ENCODE measurements at places on chromosomes 16 and 17.

GRCh38 chr16:49463529-49463928 is 89.9 kb downstream of the C16orf78 start:
- no peak for DNase-seq

DNA sequence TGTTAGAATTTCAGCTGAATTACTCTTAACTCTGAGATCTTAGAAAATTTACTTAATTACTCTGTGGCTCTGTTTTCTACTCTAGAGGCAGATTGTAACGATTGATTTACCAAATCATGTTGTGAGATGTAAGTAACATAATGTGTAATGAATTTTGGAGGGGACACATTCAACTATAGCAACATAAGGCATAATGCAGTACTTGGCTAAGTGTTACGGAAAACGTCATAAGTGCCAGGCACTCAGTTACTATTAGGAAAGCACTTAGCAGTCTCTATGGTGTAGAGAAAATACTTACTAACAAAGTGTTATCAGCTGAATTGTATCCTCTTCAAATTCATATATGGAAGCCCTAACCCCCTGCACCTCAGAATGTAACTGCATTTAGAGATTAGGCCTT is 40.6 kb upstream of the CDH8 start:
- DNase-seq, result no peak

GRCh38 chr17:6303664-6304063 is 131.3 kb downstream of the AIPL1 start:
- peak; percentile 32 for DNase-seq

- DNase-seq, result peak; percentile 88
Observed at GRCh38 chr16:84228256-84228838, 11.5 kb downstream of the KCNG4 start.

DNA sequence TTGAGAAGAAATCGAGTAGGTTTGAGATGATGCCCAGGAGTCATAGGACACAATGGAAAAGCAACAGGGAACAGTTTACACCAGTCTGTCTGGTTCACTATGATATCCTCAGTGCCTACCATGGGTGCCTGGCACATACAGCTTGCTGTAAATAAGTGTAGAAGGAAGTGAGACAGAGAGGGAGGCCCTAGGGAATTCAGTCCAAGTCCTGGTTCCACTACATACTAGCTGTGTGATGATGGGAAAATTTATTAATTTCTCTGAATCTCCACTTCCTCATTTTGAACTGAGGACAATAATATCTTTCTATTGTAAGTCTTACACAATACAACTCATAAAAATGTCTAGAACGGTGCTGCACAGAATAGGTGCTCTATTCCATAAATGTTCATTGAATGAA is 53.3 kb upstream of the LYRM9 start:
- DNase-seq, result no peak

GRCh38 chr17:6048486-6048885 is 21.7 kb upstream of the WSCD1 start:
- no peak for DNase-seq

- no peak for DNase-seq
Observed at GRCh38 chr17:27862004-27862403, 31.2 kb downstream of the LYRM9 start.

DNA sequence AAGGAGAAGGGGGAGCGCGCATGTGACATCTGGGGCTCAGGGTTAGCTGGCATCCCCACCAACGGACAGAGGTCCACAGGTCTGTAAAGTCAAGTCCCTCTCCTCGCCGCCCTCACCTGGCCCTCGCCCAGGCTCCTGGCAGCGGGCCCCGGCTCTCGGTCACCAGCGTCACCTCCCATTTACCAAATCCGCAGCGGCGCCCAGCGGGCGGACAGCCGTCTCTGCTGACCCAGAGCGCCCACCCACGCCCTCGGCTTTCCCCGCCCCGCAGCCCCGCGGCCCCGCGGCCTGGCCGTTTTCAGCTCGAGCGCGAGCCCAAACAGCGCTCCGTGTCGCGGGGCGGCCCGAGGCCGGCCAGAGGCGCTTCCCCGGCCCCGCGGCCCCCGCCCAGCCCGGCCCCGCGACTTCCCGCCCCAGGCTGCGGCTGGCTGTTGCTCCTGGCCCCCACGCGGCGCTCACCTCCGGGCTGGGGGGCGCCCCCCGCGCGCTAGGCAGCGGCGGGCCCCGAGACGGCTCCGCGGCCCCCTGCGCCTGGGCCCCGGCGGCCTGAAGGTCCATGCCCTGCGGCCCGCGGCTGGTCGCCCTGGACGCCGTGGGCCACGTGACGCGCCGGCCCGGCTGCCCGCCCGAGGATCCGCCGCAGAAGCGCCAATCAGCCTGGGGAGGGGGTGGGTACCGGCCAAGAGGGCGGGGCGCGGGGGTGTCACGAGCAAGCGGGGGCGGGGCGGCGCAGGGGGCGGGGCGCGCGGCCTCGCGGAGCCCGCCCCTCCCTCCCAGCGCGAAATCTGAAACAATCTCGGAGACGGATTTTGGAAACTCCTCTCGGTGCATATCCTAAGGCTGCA is at the start of gene COPRS:
TSS of gene COPRS (minus strand) at position 603 of the 845 bp plus-strand sequence. CDS start at position 558, 45 bp downstream.
- peak; percentile 86 for DNase-seq

DNA sequence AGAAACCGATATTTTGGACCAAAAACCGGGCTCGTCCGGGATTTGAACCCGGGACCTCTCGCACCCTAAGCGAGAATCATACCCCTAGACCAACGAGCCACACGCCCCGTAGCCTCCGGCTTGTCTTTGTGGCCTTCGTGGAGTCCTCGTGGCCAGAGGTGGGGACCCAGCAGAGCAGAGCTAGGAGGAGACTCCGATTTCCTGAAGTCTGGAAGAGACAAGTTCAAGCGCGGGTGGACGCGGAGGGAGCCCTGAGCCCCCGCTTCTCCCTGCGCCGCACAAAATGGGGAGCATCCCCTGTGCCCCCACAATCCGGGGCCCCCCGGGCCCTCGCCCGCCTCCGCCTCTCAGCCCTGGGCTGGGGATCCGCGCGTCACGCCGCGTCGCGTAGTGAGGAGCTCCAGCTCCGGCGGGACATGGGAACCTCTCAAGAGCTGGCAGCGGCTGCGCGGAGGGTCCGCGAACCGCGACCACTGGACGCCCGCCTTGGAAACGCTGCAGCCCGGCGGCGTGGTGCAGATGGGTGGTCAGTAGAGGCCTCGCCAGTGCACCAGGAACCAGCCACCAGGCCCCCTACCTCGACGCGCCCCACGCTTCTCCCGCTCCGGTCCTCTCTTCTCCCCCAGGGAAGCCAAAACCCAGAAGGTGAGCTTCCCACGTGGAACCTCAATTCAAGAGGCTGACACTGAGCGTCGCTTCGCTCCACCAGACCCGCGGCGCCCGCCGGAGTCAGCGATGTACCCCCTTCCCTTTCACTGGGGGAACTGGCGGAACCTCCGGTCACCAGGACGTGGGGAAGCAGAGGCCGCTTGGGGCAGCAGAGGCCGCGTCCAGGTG is 5.2 kb upstream of the OR1F1 start:
- peak; percentile 65 for DNase-seq

- no peak for DNase-seq
Observed at GRCh38 chr16:57134982-57135381, 42.6 kb downstream of the CPNE2 start.

DNA sequence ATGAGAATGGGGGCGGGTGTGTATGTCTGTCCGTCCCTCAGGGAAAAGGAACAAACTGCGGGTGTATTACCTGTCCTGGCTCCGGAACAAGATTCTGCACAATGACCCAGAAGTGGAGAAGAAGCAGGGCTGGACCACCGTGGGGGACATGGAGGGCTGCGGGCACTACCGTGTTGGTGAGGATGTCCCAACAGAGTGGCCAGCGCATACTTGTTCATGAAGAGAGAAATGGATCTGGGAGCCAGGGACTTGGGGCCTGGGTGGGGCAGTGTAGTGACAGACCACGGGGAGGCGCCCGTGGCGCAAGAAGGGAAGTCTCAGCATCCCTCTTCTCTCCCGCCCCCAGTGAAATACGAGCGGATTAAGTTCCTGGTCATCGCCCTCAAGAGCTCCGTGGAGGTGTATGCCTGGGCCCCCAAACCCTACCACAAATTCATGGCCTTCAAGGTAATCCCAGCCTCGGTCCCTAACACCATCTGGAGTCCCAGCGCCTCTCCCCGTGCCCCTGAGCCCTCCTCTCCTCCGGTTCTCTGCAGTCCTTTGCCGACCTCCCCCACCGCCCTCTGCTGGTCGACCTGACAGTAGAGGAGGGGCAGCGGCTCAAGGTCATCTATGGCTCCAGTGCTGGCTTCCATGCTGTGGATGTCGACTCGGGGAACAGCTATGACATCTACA is 3.5 kb upstream of the C17orf107 start:
- DNase-seq, result no peak

GRCh38 chr17:57308543-57309186 is 52.3 kb downstream of the MSI2 start:
- no peak for DNase-seq

DNA sequence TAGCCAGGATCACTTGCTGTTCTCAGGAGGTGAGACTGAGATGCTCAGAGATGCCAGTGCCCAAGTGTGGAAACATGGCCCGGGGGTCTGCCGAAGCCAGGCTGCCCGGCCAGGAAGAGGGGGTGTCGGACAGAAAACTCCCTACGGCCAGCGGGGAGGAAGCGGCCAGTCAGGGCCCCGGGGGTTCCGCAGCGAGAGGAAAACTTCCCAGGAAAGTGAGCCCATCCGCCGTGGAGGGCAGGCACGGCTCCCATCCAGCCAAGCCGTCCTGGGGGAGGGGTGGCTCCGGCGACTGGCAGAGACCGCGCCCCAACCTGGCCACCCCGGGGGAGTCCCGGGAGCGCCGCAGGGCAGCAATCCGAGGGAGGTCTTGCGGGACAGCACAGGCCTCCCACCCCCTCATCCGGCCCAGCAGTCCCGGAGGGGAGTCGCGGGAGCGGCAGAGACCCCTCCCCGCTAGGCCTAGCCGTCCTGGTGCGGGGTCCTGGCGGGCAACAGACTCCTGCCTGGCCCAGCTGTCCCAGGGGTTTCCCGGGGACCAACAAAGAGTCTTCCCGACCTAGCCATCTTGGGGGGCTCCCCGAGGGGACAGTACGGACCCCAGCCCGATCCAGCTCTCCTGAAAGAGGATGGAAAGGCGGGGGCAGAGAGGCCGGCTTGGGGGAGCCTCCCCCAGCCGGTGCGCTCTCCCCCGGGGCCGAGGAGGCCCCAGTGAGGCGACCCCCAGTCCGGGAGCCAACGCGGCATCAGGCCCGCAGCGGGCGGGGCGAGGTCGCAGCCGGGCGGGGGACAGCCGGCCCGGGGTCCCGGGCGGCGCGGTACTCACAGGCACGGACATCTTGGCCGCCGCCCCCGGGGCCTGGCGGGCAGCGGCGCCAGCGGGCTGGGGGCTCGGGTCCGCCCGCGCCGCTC is 13.8 kb upstream of the BCAR1 start:
- peak; percentile 23 for DNase-seq

DNA sequence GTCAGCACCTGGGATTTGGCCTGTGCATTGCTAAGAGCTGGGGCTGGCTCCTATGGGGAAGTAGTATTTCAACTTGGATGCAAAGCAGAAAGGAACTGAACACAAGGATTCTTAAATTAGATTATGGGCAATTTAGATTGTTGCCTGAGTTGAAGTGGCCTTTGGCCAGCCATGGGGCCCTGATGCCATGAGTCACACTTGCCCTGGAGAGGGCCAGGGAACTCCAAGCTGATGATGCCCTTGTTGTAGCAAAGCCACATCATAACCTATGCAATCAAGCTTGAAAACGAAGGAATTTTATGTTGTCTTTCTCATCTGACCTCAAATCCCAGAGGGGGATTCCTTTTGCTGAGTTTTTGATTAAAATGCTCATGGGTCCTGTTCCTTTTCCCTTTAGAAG is 3.9 kb upstream of the SPATA32 start:
- DNase-seq, result peak; percentile 73

- DNase-seq, result peak; percentile 28
Observed at GRCh38 chr17:7656958-7657609, 6.4 kb downstream of the ATP1B2 start.

DNA sequence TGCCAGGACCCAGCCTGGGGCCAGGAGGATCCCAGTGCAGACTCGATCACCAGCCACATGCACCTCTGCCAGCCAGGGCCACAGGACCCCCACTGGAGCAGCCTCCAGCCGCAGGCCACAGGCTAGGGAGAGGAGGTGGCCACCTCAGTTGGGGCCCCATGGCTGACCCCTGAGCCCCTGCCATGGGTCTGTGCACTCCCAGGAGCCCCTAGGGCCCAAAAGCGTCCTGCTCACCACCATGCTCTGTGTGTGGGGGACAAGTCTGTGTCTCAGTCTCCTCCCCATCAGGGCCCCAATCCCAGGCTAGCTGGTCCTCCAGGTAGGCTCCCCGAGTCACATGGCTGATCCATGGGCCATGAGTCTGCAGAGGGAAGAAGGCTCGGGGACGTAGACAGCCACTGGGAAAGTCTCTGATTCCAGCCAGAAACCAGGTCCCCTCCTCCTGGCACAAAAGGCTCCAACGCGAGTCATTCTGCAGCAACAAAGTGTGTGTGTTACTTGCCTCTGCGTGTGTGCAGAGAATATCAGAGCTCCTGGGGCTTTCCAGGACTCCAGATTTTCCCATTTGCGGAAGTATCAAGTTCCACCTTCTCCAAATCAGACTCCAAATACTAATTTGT is 6.1 kb upstream of the PRSS8 start:
- peak; percentile 89 for DNase-seq

DNA sequence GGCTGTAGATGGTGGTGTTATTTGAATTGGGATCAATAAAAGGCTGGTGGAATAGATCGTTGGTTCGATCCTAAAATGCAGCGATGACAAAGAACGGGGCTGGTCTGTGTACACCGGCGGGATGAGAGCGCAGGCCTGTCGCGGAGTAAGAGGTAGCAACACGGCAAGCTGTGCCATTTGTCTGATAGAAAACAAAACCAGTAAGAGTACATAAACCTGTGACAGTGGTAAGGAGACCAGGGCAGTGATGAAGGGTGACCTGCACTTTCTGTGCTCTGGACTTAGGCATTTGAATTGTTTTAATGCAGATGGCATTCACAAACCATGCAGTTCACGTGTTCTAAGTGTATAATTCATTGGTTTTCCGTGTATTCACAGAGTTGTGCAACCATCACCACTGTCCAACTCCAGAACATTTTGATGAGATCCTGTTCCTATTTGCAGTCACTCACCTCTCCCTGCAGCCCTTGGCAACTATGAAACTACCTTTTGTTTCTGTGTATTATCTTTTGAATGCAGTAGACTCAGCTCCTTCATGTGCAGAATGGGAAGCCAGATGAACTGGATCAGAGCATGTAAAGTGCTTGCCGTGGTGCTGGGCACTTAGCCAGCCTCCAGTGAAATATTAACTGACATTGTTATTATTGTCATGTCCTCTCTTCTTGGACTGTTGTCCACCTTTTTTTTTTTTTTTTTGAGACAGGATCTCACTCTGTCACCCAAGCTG is 286.1 kb downstream of the SNX29 start:
- DNase-seq, result no peak
